ENCODE measurements at places on chromosomes 5 and 9. TPM values are rescaled to one million over a fixed set of nuclear protein-coding genes. Genes with fewer than 3 reads are reported as not detected.

The FGFR4 gene
- 24.6 TPM for total RNA-seq

The TMEM174 gene
- total RNA-seq, result not detected

GRCh38 chr5:134444941-134445471 lies 33.3 kb upstream of the CDKN2AIPNL start:
- DNase-seq, result no peak
- no peaks in the 10 kb centered on the region for H3K36me3 ChIP-seq
- no peak overlapping the region for H3K4me3 ChIP-seq

DNA sequence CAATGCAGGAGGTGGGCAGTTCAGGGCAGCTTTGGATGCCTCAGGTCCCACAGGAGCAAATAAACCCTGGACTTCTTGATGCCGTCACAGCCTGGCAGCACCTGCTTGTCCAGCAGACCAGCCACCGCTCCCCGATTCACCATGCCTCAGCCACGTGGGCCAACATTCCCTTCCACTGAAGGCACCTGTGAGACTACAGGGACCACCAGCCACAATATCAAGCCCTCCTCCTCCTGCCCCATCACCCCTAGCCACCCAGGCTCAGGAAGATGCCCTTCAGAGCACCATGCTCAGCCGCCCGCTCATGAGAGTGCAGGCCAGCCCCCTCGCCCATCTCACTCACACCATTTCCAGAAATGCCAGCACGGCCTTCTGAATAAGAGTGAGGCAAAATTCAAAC lies 234.7 kb downstream of the SYK start:
- no peak for DNase-seq
- H3K4me1 ChIP-seq, result peaks cover 27% of the 10 kb centered on the region
- no peak overlapping the region for H3K27ac ChIP-seq
- no peaks in the 10 kb centered on the region for H3K27me3 ChIP-seq
- H3K4me3 ChIP-seq, result no peak overlapping the region
- no peaks in the 10 kb centered on the region for H3K36me3 ChIP-seq

GRCh38 chr9:83449983-83450382 lies 88.2 kb downstream of the FRMD3 start:
- H3K36me3 ChIP-seq, result no peaks in the 10 kb centered on the region
- no peak for DNase-seq
- H3K27me3 ChIP-seq, result no peaks in the 10 kb centered on the region
- H3K4me1 ChIP-seq, result peaks cover 3% of the 10 kb centered on the region
- H3K4me3 ChIP-seq, result no peak overlapping the region
- no peak overlapping the region for H3K27ac ChIP-seq

The ZNF454 gene
- total RNA-seq, result not detected

The RPP25L gene
- 30.2 TPM for total RNA-seq

DNA sequence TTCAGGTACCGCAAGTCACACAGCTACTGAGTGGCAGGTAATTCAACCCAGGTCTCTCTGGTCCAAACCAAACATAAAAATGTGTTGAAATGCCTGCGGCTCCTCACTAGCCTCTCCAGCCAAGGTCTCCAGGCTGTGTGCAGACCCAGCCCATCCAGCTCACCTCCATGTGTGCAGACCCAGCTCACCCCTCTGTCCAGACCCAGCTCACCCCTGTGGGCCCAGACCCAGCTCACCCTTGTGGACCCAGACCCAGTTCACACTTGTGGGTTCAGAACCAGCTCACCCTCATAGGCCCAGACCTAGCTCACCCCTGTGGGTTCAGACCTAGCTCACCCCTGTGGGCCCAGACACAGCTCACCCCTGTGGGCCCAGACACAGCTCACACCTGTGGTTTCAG lies 188.0 kb upstream of the ADCY2 start:
- no peak for DNase-seq
- no peak overlapping the region for H3K27ac ChIP-seq
- no peaks in the 10 kb centered on the region for H3K4me1 ChIP-seq
- H3K27me3 ChIP-seq, result no peaks in the 10 kb centered on the region

- H3K27ac ChIP-seq, result no peak overlapping the region
- 0 out of 2 replicates have a peak, but pooled peaks cover 4% of the 10 kb centered on the region for H3K27me3 ChIP-seq
- no peaks in the 10 kb centered on the region for H3K4me1 ChIP-seq
- no peaks in the 10 kb centered on the region for H3K36me3 ChIP-seq
- H3K4me3 ChIP-seq, result no peak overlapping the region
These were observed 27.4 kb downstream of the PPP2R2B start for GRCh38 chr5:146851133-146851532.

GRCh38 chr9:100425758-100426157 lies 1.2 kb upstream of the MSANTD3 start:
- peaks cover 35% of the 10 kb centered on the region for H3K4me1 ChIP-seq
- H3K27ac ChIP-seq, result peak overlapping the region; percentile 92
- peak; percentile 37 for DNase-seq
- H3K27me3 ChIP-seq, result no peaks in the 10 kb centered on the region
- peak overlapping the region; percentile 81 for H3K4me3 ChIP-seq

The NTNG2 gene
- total RNA-seq, result 1.7 TPM

DNA sequence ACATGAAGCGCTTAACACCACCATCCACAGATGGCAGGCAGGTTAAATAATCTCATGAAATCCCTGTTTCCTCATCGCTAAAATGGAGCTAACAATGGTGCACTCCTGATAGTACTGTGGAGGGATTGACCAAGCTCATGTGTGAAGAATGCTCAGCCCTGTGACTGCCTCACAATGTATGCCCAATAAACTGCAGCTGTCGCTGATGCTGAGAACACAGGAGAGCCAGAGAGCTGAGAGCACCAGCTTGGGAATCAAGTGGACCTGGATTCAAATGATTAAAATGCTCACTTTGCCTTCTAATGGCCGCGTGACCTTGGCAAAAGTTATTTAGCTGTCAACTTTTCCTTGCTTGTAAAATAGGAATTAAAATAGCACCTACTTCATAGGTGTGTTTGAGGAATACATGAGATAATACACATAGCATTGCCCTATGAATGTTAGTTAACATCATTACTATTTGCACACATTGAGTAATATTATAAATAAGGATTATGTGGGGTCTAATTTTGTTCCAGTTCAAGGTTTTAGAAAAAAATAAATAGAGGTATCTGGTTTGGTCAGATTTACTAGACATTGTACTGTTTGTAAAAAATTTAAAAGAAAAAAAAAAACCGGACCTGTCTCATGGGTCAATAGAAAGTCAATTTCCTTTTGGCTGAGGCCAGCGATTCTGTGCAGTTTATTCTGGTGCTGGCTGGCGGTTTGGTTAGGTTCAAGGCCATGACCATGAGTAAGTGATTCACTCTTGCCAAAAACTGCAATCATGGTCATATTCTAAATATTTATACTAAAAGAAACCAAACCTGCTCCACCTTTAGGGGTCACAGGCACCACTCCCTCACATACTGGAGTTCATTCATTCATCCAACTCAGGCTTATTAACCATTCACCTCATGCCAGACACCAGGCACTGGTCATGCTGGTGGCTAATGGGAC lies 101.3 kb downstream of the SH3TC2 start:
- peak; percentile 99 for DNase-seq
- H3K4me1 ChIP-seq, result peaks cover 77% of the 10 kb centered on the region
- H3K4me3 ChIP-seq, result no peak overlapping the region

DNA sequence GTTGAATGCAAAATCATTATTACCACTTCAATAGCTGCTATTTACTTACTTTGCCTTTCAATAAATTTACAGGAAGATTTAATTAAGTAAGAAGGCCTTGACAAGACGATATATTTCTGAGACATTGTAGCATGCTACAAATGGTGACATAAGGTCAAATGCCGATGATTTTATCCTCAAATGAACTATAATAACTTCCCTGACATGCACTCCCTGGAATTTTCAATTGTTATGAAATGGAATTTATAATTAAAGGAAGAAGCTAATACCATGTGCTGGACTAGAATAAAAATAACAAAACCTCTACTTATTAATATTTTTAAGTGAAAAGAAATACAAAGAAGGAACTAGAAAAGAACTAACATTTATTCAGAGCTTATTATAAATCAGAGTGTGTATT lies 30.2 kb upstream of the ITGA1 start:
- no peaks in the 10 kb centered on the region for H3K36me3 ChIP-seq
- H3K4me1 ChIP-seq, result peaks cover 20% of the 10 kb centered on the region
- peak overlapping the region; percentile 99 for H3K27ac ChIP-seq

DNA sequence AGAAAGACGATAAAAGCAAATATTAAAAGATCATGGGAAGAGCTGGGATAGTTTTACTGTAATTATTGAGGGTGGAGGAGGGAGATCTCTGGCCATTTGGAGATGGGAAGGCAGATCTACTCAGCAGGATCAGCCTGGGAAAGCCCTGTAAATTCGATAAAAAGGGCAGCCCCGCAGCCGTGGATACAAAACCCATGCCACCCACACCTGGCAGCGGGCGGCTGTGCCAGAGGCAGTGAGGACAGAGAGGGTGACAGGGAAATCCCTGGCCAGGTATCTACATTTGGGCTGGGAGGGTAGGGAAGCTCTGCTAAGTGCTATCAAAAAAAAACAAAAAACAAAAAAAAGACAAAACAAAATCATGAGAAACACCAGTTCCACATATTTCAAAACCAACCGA lies 379.2 kb upstream of the IRX1 start:
- no peaks in the 10 kb centered on the region for H3K36me3 ChIP-seq
- DNase-seq, result no peak
- H3K27ac ChIP-seq, result no peak overlapping the region
- H3K4me3 ChIP-seq, result no peak overlapping the region

DNA sequence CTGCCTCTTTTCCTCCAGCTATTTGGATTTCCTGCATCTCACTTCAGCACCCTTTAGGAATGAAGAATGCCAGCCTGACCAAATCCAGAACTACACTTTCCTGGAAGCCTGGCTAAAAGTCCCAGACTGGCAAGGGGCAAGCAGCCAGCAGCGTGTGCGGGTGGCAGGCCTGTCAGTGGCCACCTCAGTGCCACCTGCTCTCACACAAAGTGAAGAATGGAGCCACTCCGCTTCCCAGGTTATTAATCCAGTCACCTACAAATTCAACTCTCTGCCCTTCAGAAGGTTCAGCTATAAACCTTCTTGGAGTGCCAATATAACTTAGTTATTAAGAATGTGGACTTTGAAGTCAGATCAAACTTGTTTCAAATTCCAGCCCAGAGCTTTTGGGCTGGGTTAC lies 6.7 kb upstream of the ALDOB start:
- H3K4me3 ChIP-seq, result no peak overlapping the region
- no peaks in the 10 kb centered on the region for H3K36me3 ChIP-seq
- H3K27me3 ChIP-seq, result peaks cover 27% of the 10 kb centered on the region
- no peak for DNase-seq

GRCh38 chr9:123996731-123997421 lies 14.7 kb upstream of the LHX2 start:
- no peak overlapping the region for H3K27ac ChIP-seq
- H3K4me1 ChIP-seq, result no peaks in the 10 kb centered on the region
- no peaks in the 10 kb centered on the region for H3K36me3 ChIP-seq
- DNase-seq, result no peak
- no peak overlapping the region for H3K4me3 ChIP-seq

The FXN gene
- total RNA-seq, result 11.0 TPM

- H3K27me3 ChIP-seq, result no peaks in the 10 kb centered on the region
- no peak overlapping the region for H3K27ac ChIP-seq
- no peak overlapping the region for H3K4me3 ChIP-seq
- DNase-seq, result no peak
- H3K4me1 ChIP-seq, result no peaks in the 10 kb centered on the region
These were observed 268.8 kb upstream of the IRX1 start for GRCh38 chr5:3326841-3327232.

The LCN6 gene
- not detected for total RNA-seq

DNA sequence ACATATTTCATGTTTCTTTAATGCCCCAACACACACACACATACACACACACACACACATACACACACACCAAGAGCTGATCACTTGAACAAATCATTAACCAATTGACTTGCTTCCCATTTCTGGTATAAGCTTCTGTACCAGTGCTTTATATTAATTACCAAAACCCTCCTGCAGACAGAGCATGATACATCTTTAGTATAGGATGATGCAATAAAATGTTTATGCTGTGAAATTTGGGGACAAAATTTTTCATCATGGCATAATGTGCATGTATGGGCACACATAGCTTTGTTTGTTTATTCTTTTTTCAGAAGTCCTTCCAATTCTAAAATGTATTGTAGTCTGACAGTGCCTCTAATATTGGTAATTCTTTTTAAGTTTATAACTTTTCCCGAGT lies 34.5 kb downstream of the SLC1A3 start:
- H3K4me1 ChIP-seq, result peaks cover 2% of the 10 kb centered on the region
- no peaks in the 10 kb centered on the region for H3K27me3 ChIP-seq
- H3K36me3 ChIP-seq, result peaks cover 3% of the 10 kb centered on the region
- H3K4me3 ChIP-seq, result no peak overlapping the region

The SURF4 gene
- total RNA-seq, result 161 TPM

DNA sequence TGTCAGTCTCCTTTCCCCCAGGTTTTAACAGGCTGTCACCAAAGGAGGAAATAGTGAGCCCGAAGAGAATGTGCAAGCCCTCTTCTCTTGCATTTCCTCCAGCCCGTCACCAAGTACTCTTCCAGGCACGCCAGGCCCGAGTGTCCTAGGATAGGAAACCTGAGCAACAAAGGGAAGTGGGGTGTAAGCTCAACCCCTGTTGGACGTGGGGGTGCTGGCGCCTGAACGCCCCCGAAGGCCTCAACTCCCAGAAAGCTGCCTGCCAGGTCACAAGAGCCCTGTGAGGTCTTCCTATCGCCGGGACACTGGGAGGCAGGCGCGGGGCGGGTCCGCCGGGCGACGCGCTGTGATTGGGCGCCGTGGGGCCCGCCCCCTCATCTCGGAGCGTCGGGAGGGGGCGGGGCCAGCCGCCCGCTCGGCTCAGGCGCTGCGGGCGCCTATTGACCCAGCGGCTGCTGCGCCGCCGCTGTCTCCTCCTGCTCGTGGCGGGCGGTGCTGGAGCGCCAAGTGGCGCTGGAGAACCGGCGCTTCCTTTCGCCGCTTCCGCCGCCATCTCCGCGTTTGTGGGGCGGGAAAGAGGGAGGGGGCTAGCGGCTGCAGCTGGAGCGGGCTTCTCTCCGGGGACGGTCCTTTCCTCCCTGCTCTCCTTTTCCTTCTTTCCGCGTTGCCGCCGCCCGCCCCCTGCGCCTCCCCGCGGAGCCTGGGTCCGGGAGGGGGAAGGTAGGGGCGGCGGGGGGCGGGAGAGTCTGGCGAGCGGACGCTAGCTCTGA lies 572 bp upstream of the MAN2A1 start:
- peak overlapping the region; percentile 98 for H3K4me3 ChIP-seq
- DNase-seq, result peak; percentile 89
- H3K27me3 ChIP-seq, result no peaks in the 10 kb centered on the region
- peak overlapping the region; percentile 43 for H3K27ac ChIP-seq

DNA sequence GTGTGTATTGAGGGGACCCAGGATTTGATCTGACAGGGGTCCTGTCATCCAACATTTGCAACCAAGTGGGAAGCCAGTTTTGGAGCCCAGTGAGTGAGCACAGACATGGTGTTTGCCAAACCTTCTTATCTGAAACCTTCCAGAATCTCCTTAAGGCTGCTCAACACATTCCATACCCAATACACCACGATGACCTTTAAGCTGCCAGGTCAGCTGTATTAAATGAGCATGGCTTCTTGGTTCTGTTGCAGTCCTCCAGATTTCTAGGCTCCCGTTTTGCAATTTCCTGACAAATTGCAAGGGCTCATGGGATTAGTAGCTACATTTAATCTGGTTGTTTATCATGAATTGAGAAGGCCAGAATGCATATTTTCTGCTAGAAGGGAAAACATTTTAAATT lies 124.2 kb upstream of the ATP10B start:
- no peak overlapping the region for H3K27ac ChIP-seq
- no peaks in the 10 kb centered on the region for H3K27me3 ChIP-seq
- H3K4me1 ChIP-seq, result no peaks in the 10 kb centered on the region
- H3K36me3 ChIP-seq, result no peaks in the 10 kb centered on the region

GRCh38 chr5:15475367-15475766 lies 24.6 kb upstream of the FBXL7 start:
- no peaks in the 10 kb centered on the region for H3K27me3 ChIP-seq
- H3K4me1 ChIP-seq, result no peaks in the 10 kb centered on the region
- H3K4me3 ChIP-seq, result no peak overlapping the region
- no peaks in the 10 kb centered on the region for H3K36me3 ChIP-seq
- H3K27ac ChIP-seq, result no peak overlapping the region

The HRH2 gene
- not detected for total RNA-seq

All from PC-3 (cell line).